Occipital lobe (tissue), 3 donors: ENCODE measurements at places on chromosomes 12 and 14. TPM values are rescaled to one million over a fixed set of nuclear protein-coding genes. Genes with fewer than 3 reads are reported as not detected.
A peak's percentile ranks its signal among the peaks of the same experiment; 100 is the strongest.

RNASE2 gene
- total RNA-seq, result not detected

- DNase-seq, result no peak
Observed at GRCh38 chr12:96427269-96427729, 27.1 kb upstream of the CDK17 start.

BMP4 gene
- 1.2 TPM for total RNA-seq

DNA sequence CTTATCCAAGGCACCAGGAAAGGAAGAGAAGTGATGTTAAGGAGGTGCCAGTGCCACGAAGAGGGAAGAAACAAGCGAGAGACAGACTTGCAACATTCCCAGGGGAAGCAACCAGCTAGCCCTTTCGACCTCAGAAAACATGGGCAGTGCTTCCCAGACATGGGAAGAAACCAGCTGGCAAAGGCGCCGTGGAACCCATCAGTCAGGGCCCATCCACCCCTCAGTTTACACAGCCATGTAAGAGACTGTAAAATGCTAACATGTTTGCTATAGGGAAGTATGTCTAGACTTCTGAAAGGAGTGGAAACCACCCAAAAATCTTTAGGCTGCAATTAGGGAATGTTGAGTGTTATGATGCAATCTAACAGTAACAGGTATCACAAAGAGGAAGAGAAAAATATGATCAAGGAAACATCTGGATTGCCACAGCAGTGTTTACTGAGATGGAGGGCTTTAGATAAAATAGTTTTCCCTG lies 26.3 kb downstream of the ANAPC5 start:
- no peak for DNase-seq

DNA sequence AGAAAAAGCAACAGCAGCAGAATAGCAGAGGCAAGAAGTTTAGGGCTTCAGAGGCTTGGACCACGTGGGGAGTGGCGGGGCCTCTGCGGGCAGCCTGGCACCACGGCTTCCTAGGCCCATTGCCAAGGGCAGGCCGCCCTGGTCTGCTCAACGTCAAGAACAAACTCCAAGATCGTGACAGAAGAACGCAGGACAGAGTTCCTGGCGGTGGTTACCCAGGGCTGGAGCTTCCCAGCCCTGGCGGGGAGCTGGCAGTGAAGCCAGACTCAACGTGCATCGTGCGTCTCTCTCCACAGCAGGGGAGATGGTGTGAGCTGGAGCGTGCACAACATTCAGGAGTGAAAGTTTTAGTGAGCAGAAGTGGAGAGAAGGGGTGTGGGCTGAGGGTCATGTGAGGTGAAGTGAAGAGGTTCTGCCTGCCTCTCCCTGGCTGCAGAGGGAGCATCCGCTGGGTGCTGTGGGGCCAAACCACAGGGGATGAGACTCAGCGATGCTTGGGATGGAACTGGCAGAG lies 13.9 kb upstream of the CACNA2D4 start:
- no peak for DNase-seq

SERPINA9 gene
- total RNA-seq, result not detected

RD3L gene
- not detected for total RNA-seq

MIPOL1 gene
- 29.9 TPM for total RNA-seq

EIF2S3B gene
- total RNA-seq, result 1.9 TPM

OR6C2 gene
- total RNA-seq, result not detected

TMCC3 gene
- total RNA-seq, result 8.7 TPM

DNA sequence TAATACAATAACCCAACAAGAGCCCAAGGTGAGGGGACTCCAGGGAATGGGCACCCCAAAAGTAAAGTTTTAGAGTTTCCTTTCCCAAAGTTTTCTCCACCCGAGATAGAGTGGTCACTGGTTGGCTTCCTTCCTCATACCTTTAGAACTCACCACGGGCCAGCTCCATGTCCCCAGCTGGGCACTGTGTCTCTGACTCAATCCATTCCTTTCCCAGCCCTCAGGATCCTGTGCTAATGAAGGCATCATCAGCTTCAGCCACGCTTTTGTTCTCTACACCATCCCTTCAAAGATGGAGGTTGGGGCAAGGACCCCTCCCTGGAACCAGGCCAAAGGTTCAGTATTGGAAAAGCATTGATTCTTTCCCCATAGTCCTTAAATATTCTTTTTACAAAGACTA lies 59.8 kb upstream of the VASH1 start:
- no peak for DNase-seq

DNA sequence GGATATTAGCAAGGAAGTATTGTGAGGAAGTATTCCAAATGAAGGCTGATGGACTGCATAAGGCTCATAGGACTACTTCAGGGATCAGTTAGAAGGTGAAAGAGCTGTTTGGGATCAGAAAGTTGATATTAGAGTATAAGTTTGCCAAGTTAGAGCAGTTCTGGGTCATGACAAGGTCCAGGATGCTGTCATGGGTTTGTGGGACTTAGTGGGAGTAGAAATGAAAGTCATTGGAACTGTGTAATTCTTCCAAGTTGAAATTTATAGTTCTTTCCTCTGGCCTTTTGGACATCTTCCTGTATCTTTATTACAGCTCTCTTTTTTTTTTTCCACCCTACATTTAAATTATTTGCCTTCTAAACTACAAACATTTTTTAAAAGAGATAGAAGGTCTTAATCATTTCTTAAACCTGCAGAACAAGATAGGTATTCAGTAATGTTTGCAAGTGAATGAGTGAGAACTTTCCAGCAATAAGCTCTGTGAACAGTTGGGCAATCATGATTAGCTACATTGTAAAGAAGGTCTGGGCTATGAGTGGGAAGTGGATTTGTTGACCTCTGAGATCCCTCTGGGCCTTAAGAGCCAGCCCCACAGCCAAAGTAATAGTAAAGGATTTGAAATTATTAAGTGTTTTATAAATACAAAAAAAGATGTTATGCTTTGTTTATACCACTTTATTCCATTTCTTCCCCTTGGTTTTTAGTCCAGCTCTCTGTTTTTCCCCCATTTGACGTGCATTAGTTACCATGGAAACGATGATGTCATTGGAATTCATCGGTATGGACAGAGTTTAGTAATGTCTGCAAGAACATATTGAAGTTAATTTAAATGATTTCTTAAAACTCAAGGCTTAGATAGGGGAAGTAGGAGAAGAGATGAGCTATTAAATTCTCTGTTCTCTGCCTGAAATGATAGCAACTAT lies 247.9 kb upstream of the ARHGAP5 start:
- DNase-seq, result no peak

RTN1 gene
- 870 TPM for total RNA-seq

GAS2L3 gene
- 88.0 TPM for total RNA-seq

DNA sequence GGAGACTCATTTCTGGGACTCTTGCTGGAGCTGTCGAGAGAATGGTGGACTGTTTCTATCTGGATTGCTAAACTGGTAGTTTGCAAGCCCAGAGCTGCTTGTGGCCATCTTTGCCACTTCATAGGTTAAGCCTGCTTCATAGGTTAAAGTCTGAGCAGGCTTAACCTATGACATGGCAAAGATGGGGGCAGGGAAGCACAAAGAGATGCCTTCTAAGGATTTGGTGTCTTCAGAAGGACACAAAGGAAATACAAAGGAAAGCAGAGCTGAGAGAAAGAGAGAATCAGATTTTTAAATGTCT lies 78.4 kb upstream of the MAX start:
- no peak for DNase-seq

CDK4 gene
- total RNA-seq, result 59.0 TPM

- no peak for DNase-seq
Observed at GRCh38 chr12:65967696-65968095, 143.4 kb downstream of the HMGA2 start.

CPNE8 gene
- total RNA-seq, result 4.8 TPM

LRRK2 gene
- total RNA-seq, result 12.2 TPM

DNA sequence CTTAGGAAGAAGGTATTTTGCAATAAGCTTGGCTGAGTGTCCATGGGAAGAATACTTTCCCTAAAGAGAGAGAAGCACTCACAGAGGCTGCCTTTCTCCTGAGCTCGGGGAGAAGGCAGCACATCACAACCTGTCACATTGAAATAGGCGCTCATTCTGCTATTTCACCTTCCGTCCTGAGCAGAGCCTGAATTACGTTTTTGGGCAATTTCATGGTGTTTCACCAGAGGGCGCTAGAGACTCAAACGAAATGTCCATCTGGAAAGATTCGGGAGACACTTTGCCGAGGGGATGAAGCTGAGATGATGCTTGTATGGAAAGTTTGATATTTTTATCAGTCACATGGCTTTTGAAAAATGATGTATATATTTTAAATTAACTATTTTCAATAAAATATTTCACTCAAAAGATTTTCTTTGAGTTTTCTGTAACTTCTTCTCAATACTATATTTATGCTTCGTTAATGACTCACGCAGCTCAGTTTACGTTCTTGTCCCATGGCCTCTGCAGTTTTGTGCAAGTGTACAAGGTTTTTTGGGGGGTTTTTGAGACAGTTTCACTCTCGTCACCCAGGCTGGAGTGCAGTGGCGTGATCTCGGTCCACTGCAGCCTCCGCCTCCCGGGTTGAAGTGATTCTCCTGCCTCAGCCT lies 17.4 kb upstream of the B4GALNT3 start:
- DNase-seq, result peak; percentile 23

FAM222A gene
- 2.5 TPM for total RNA-seq

- DNase-seq, result no peak
Observed at GRCh38 chr12:19482551-19483109, 43.3 kb downstream of the AEBP2 start.

DNA sequence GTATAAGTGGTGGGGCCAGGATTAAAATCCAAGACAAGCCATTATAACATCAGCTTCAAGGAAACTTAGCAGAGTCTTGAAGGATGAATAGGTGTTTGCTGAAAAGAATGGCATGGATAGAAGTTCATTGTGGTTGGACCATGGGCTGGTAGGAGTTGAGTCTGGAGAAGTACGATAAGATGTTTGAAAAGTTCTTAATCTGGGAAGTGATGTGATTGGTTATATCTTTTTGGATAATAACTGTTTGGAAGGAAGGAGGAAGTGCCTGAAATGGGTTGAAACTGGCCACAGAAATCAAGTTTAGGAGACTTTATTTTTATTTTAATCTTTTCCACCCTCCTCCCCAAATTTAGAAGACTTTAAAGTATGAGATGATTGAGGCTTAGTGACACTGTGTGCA lies 4.9 kb downstream of the DENR start:
- no peak for DNase-seq

- no peak for DNase-seq
Observed at GRCh38 chr14:80956922-80957321, 1.5 kb downstream of the TSHR start.

DNA sequence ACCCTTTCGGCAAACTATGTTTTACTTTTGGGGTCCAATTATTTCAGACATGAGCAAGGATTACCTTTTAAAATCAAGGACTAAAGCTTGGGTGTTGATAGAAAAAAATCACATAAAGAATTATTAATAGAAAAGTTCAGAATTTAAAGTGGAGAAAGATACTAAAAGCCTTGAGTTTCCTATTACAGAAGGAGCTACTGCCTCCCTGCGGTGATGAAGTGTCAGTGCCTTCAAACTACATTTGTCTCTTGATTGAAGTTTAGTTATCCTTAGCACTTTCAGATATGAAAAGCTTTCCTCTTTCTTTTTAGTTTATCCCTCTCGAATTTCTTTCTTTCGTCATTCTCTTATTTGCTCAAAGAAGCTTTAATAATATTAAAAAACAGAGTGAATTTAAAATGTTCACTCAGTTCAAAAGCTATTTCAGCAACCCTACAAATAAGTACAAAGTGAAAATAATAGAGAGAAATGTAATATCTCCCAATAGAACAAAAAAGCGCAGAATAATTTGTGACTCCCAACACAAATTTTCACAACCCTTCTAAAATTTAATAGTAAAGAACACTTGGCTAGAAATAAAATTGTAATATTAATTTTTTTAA lies 87.6 kb downstream of the SEC23A start:
- no peak for DNase-seq

- no peak for DNase-seq
Observed at GRCh38 chr12:9590441-9590840, 17.3 kb downstream of the KLRB1 start.

KLRK1 gene
- not detected for total RNA-seq

KRT75 gene
- total RNA-seq, result not detected

- DNase-seq, result no peak
Observed at GRCh38 chr12:1517007-1517406, 77.4 kb downstream of the FBXL14 start.

DNA sequence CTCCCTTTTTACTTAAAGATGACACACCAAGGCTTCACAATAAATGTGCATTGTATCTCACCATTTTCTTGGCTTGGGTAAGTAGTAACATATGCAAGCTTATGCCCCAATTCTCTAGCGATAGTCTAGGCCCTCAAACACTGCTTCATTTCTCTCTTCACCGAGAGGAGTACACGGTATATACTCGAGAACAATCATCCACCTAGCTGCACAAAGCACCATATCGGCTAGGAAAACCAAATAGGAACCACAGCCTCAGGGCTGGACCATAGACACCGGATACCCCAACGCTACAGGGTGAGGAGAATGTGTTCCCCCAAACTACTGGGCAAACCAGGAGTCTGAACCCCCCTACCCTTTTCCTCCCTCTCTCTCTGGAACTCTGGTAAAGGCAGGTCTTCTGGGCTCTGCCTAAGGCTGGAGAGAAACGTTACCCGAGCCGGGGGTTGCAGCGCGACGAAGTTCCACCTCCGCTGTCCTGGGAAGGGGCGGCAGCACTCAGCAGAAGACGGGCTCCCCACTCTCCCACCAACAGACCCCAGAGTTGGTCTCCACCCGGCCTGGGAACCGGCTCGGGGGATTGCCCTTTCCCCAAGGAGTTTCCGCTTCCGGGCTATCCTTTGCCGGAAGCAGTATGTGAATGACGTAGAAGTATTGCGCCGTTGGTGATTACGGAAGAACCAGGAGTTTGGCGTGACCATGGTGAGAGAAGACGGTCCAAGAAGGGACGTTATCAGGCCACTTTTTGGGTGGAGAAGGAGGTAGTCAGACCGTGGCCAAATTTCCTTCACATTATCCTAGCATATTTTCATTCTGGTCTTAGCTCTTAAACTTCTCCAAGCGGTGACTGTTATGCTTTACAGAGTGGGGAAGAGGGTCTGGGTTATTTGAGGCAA lies at the start of the genes AREL1 and FCF1:
Gene AREL1, minus strand, starts transcription at position 582 of the 896 bp plus-strand sequence. CDS start 27,465 bp downstream, outside the sequence.
Gene FCF1, plus strand, starts transcription at position 646 of the 896 bp plus-strand sequence. Its CDS starts 54 bp downstream, at position 700.
- no peak for DNase-seq

- no peak for DNase-seq
Observed at GRCh38 chr12:57230381-57231155, 1.1 kb downstream of the SHMT2 start.

GRCh38 chr14:94515856-94516255 lies 6.6 kb upstream of the SERPINA12 start:
- DNase-seq, result no peak

GRCh38 chr12:67720351-67720856 lies 71.9 kb downstream of the DYRK2 start:
- DNase-seq, result no peak

- no peak for DNase-seq
Observed at GRCh38 chr14:61516118-61516743, 179.1 kb upstream of the HIF1A start.

ANHX gene
- not detected for total RNA-seq

SLCO1B1 gene
- 0.16 TPM for total RNA-seq

GRCh38 chr12:95700316-95700785 lies 90.2 kb downstream of the NTN4 start:
- no peak for DNase-seq

DNA sequence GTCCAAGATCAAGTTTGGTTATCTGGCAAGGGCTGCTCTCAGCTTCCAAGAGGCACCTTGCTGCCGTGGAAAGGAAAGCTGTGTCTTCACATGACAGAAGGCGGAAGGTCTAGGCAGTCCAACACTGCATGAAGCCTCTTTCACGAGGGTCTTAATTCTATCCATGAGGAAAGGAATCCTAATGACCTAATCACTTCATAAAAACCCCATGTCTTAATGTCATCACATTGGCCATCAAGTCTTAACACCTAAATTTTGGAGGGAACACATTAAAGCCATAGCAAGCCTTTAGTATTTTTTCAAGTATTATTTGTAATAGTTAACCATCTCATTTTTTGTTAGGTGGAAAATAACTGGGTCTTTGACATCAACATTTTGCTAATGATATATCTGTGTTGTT lies 858.3 kb downstream of the FLRT2 start:
- no peak for DNase-seq

GRCh38 chr14:32370714-32371113 lies 41.6 kb downstream of the AKAP6 start:
- DNase-seq, result no peak
